HCT116 (cell line): ENCODE measurements at places on chromosomes 2 and 18.

- no peaks in the 10 kb centered on the region for H3K27me3 ChIP-seq
- no peak overlapping the region for H3K27ac ChIP-seq
- no peaks in the 10 kb centered on the region for H3K4me1 ChIP-seq
These were observed 52.9 kb downstream of the RNU4ATAC start for GRCh38 chr2:121583555-121583954.

DNA sequence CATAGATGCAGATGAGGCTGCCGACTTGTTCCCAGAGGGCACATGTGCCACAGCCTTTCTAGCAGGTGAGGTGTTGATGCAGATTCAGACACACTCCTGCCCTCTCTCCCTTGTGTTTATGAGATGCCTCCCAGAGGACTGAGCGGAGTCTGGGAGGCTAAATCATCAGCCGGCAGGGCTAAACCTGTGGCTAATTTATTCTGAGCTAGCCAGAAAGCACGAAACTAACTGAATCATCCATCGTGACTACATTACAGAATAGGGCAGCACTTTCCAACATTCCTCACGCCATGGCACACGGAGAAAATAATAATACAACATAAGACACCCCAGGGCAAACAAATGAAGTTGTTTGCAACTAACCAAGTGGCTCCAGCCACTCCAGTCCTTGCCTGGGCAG is 101.7 kb upstream of the FZD7 start:
- H3K27me3 ChIP-seq: peaks cover 3% of the 10 kb centered on the region; the same call in 1 of the 2 replicates
- no peak overlapping the region for H3K4me3 ChIP-seq
- DNase-seq: no peak
- no peaks in the 10 kb centered on the region for H3K4me1 ChIP-seq
- H3K27ac ChIP-seq: no peak overlapping the region

DNA sequence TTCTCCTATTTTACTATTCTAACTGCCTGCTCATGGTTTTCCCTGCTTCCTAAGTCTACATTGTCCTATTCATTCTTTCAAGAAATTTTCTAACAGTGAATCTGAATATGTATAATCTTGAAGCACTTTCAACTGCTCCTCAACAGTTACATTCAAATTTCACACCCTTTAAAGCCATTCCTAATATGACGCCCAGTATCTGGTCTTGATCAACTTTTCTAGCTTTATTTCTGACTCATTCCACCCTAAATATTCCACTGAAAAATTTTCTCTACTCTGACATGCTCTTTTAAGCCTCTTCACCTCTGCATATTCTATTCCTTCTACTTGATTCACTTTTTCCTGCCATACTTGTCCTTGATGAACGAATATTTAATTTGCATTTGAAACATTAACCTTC is 1893.9 kb upstream of the PIK3C3 start:
- H3K4me3 ChIP-seq: no peak overlapping the region
- DNase-seq: no peak
- no peaks in the 10 kb centered on the region for H3K4me1 ChIP-seq
- H3K27ac ChIP-seq: no peak overlapping the region
- H3K27me3 ChIP-seq: no peaks in the 10 kb centered on the region

DNA sequence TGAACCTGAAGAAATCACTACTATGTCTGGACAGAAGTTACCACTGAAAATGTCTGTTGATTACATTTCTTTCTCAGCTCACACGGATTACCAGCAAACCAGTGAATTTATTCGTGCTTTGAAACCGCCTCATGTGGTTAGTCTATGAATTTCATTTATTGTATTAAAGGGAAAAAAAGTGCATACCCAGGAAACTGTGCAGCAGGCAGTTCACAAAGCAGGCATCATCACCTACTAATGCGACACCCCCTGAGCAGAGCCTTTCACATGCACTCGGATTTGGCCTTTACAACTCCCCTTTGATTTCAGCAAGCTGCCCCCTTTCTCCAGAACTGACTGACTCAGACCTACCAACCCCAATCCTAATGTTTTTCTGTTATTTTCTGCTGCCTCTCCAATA is 20.1 kb downstream of the CPSF3 start:
- peaks cover 36% of the 10 kb centered on the region for H3K36me3 ChIP-seq
- no peak overlapping the region for H3K27ac ChIP-seq
- H3K4me1 ChIP-seq: no peaks in the 10 kb centered on the region
- no peak overlapping the region for H3K4me3 ChIP-seq
- H3K27me3 ChIP-seq: no peaks in the 10 kb centered on the region

DNA sequence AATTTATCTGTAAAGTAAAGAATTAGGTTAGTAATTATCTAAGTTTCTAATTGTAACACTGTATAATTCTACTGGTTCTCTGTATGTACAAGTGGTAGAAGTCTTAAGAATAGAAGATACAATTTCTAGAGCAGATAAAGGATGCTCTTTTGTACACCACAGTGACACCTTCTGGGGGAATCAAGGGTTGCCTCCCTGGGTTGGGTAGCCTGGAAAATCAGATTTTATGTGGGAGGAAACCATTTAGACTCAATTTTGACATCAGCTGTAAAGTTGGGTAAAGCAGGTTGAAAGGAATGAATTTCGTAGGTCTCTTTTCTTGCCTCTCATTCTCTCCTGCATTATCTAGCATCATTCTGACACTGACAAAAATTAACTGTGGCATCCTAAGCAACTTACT is 354.8 kb downstream of the DCC start:
- no peak overlapping the region for H3K27ac ChIP-seq
- no peaks in the 10 kb centered on the region for H3K36me3 ChIP-seq
- DNase-seq: no peak
- no peak overlapping the region for H3K4me3 ChIP-seq

DNA sequence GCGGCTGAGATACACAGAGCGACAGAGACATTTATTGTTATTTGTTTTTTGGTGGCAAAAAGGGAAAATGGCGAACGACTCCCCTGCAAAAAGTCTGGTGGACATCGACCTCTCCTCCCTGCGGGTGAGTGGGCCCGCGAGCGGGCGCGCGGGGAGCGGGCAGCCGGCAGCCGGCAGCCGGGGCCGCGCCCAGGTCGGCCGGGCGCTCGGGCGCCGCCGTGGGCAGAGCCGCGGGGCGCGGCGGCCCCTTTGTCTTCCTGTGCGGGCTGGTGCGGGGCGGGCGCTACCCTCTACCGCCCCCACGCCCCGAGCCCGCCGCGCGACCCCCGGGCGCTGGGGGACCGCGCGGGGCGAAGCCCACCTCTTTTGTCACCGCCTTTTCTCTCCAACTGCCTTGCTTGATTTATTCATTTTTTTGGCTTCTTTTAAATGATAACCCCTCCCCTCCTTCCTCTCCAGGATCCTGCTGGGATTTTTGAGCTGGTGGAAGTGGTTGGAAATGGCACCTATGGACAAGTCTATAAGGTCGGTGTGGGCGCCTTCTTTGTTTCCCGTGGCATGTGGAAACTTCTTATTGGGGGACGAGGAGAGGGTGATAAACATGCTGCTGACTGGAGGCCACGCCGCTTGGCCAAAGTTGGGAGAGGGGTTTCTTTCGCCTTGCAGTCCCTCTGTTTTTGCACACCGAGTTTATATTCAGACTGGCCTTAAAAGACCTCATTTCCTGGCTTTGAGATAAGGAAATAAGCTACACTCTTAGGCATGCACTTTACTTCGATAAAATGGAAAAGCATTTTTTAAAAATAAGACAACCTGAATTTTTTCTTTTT is 722 bp downstream of the MAP4K4 start:
- peak; percentile 15 for DNase-seq
- H3K4me3 ChIP-seq: peak overlapping the region; percentile 82
- no peaks in the 10 kb centered on the region for H3K36me3 ChIP-seq
- peak overlapping the region; percentile 89 for H3K27ac ChIP-seq
- H3K4me1 ChIP-seq: peaks cover 9% of the 10 kb centered on the region; the same call in 1 of the 2 replicates
- no peaks in the 10 kb centered on the region for H3K27me3 ChIP-seq

DNA sequence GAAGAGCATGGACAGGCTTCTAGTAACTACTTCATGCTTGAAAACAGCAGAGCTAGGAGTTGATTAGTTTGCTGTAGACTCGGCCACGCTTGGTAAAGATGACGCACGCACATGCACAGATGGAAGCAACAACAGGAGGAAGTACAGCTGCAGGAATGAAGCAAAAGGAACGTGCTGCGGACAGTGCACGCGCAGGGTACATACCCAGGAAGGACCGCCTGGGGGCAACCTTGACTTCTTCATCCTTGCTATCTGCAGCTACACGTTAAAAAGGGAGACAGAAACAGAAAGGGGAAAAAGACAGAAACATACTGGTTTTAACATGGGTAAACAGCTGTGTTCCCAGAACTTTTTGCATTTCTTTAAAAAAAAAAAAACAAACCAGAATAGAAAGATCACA is 17.7 kb downstream of the SLC66A2 start:
- H3K27ac ChIP-seq: no peak overlapping the region
- no peak for DNase-seq
- H3K4me3 ChIP-seq: no peak overlapping the region

- H3K36me3 ChIP-seq: peaks cover 13% of the 10 kb centered on the region; the same call in 1 of the 2 replicates
- H3K27me3 ChIP-seq: no peaks in the 10 kb centered on the region
- no peak for DNase-seq
- H3K4me1 ChIP-seq: peaks cover 22% of the 10 kb centered on the region
- H3K4me3 ChIP-seq: no peak overlapping the region
These were observed 19.8 kb downstream of the YWHAQ start for GRCh38 chr2:9610781-9611548.

DNA sequence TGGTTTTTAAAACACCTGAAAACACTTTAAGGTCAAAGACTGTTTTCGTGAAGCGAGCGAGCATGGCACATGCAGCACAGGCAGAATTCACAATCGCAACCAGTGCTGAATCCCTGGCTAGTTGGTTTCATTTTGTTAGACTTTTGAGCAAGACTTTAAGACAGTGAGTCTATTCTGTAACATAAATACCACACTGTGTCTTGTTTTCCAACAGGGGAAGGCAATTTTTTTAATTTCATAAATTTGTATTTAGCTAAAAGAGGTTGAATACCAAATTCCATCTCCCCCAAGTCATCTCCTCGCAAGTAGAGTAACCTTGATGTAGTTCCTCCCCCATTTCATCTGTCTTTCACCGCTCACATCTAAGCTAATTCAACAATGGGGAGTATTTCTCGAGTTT is 1.4 kb downstream of the CERKL start:
- no peak overlapping the region for H3K4me3 ChIP-seq
- no peaks in the 10 kb centered on the region for H3K36me3 ChIP-seq
- peaks cover 3% of the 10 kb centered on the region; the same call in 1 of the 2 replicates for H3K4me1 ChIP-seq
- DNase-seq: no peak

- peak; percentile 85 for DNase-seq
- H3K4me3 ChIP-seq: peak within 1 kb of the TSS; percentile 90
These were observed at the start of gene TRAPPC12 for GRCh38 chr2:3379647-3380534. Gene TRAPPC12 (plus strand): TSS chr2:3379694. CDS start chr2:3387624, 7,930 bp downstream.

- H3K27ac ChIP-seq: no peak overlapping the region
- H3K4me1 ChIP-seq: no peaks in the 10 kb centered on the region
- H3K27me3 ChIP-seq: no peaks in the 10 kb centered on the region
- no peak overlapping the region for H3K4me3 ChIP-seq
- H3K36me3 ChIP-seq: no peaks in the 10 kb centered on the region
- no peak for DNase-seq
These were observed 64.3 kb downstream of the KIAA1328 start for GRCh38 chr18:36893227-36893626.

- H3K36me3 ChIP-seq: no peaks in the 10 kb centered on the region
- no peak overlapping the region for H3K27ac ChIP-seq
- no peaks in the 10 kb centered on the region for H3K4me1 ChIP-seq
- H3K4me3 ChIP-seq: no peak overlapping the region
These were observed 69.3 kb upstream of the RGPD5 start for GRCh38 chr2:109724533-109725460.

- H3K27me3 ChIP-seq: no peaks in the 10 kb centered on the region
- H3K4me1 ChIP-seq: peaks cover 24% of the 10 kb centered on the region
- no peak overlapping the region for H3K27ac ChIP-seq
- no peak for DNase-seq
- no peaks in the 10 kb centered on the region for H3K36me3 ChIP-seq
- H3K4me3 ChIP-seq: no peak overlapping the region
These were observed 216.9 kb downstream of the HAUS1 start for GRCh38 chr18:46320928-46321711.

DNA sequence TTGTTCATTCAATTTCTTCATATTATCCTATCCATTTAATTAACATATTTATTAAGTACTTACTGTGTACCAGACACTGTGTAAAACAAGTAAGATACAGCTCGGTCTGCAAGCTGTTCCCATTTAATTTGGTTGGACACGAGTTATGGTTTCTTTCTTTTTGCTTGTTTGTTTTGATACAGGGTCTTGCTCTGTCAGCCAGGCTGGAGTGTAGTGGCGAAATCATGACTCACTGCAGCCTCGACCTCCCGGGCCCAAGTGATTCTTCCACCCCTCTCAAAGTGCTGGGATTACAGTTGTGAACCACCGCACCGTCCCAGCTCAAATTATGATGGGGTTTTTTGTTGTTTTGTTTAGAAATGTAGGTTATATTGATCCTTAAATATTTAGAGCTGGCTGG is 9.0 kb downstream of the CYBRD1 start:
- H3K27me3 ChIP-seq: no peaks in the 10 kb centered on the region
- no peaks in the 10 kb centered on the region for H3K36me3 ChIP-seq
- DNase-seq: no peak
- H3K4me1 ChIP-seq: no peaks in the 10 kb centered on the region
- H3K4me3 ChIP-seq: no peak overlapping the region

DNA sequence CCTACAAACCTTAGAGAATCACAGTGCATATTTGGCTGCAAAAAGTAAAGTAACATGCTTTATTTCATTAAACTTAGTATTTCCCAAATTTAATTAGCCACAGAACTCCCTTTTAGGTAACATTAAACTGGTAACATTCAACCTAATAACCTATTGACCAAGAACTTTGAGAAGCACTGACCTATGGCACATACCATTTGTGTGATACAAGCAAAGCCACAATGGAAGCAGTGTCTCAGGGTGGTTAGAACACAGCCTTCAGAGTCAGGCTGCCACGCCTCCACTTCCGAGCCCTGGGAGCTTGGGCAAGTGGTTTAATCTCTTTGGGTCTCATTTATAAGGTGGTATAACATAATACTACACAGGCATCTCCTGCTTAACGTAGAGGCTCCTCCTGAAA is 301.4 kb downstream of the PDE11A start:
- peak; percentile 18 for DNase-seq
- no peak overlapping the region for H3K4me3 ChIP-seq
- H3K36me3 ChIP-seq: no peaks in the 10 kb centered on the region
- no peaks in the 10 kb centered on the region for H3K27me3 ChIP-seq
- H3K27ac ChIP-seq: no peak overlapping the region

DNA sequence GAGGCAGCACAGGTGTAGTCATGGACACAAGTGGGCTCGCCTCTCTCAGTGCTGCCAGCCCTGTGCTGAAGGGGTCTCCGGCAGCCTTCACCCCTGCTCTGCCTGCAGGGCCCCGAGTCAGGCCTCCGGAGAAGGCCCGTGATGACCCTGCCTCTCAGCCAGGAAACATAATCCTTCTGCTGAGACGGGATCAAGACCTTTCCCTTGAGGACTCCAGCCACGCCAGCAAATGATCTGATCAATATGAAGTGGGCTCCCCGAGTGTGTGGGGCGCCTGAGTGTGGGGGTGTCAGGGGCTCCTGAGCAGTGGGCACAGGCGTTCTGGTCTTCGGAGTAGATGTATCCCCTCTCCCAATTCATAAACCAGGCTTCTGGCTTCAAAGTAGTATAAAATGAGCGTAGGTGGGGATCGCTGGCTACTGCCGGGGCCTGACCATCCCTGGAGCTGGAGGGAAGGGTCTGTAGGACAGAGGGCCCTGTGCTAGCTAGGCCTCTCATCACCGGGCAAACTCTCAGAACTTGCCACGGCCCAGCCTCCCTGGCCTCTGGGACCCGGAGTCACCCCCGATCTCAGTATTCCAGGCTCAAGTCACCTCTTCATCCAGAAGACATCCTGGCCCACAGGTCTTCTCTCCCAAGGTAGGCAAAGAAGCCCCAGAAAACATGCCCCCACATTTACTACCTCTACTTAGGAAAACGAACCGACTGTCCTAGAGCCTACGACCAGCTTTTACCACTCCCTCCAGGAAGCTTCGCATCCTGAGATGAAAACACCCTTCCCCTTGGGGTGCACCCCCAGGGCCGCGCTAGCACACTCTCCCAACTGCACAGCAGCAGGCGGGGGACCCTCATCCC is 33.6 kb downstream of the CRACDL start:
- no peak overlapping the region for H3K4me3 ChIP-seq
- H3K27me3 ChIP-seq: no peaks in the 10 kb centered on the region
- H3K27ac ChIP-seq: no peak overlapping the region
